Left renal cortex interstitium (tissue), 4 donors: ENCODE measurements at places on chromosomes 12 and 14. TPM values are rescaled to one million over a fixed set of nuclear protein-coding genes. Genes with fewer than 3 reads are reported as not detected.

- DNase-seq, result no peak
These were observed 66.6 kb downstream of the DIO3 start for GRCh38 chr14:101627915-101628262.

DNA sequence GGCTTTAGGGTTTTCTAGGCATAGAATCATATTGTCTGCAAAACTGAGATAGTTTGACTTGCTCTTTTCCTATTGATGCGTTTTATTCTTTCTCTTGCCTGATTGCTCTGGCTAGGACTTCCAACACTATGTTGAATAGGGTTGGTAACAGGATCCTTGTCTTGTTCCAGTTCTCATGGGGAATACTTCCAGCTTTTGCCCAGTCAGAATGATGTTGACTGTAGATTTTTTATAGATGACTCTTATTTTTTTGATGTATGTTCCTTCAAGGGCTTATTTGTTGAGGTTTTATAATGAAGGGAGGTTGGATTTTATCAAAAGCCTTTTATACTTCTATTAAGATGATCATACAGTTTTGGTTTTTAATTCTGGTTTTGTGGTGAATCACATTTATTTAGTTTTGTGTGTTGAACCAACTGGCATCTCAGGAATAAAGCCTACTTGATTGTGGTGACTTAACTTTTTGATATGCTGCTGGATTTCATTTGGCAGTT, 478.2 kb downstream of the TMEM117 start:
- DNase-seq, result no peak

DNA sequence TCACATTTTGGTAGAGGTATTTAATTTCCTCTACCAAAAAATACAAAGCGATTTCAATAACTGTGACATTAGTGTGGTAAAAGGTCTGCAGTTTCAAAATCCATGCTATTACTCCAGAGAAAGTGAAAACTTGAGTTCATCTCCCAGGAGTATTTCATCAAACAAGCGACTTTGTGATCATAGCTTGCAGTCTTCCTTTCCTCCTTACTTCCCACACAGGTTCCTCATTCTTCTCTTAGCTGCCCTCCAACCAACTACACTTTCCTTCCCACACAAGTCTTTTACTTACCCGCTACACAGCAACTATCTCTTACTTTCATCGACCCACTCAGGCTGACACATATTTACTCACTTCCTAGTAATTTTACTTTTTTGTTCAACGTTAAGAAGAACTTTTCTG, 413.4 kb upstream of the USP15 start:
- no peak for DNase-seq

DNA sequence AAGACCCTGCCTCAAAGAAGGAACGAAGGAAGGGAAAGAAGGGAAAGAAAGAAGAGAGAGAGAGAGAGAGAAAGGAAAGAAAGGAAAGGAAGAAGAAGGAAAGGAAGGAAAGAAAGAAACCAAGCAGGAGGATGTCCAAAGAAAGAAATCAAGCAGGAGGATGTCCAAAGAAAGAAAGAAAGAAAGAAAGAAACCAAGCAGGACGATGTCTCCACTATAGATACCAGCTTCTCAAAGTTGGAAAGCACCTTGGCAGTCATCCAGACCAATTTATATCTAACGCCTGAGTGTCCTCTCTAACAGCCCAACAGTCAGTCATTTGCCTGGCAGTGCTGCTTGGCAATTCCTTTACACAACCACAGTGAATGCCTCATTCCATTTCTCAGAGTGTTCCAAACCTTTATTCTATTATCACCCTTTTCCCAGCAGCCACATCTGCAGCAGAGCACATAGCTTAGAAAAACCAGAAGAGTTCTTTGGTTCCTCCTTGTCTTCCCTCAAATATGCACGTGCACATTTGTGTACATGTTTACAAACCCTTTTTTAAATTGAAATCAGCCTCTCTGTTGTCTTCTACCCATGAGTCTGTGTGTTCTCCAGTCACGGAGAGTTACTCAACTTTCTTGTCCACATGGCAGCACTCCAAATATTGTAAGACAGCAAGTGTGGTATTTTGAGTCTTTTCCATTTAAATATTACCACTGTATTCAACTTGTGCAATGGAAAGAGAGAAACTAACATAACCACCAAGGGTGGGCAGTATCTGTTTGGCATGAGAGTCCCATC, 138.4 kb downstream of the STXBP6 start:
- DNase-seq, result no peak

DNA sequence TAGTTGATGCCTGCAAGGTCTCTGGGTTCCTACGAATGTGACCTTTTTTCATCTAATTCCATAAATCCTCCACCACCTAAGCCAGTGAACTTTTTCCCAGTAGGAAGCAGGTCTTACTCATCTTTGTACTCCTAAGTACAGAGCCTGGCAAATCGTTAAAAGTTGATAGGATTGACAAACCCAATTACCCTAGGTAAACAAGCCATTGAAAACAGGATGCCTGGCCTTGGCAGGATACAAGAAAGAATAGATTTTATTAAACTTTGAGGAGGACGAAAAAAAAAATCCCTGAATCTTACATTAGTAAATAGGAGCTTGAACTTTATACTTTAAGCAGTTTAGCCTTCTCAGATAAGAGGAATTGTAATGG, 5.6 kb downstream of the TBPL2 start:
- DNase-seq, result no peak

- DNase-seq, result no peak
These were observed 29.7 kb downstream of the PRMT8 start for GRCh38 chr12:3520711-3521110.

DNA sequence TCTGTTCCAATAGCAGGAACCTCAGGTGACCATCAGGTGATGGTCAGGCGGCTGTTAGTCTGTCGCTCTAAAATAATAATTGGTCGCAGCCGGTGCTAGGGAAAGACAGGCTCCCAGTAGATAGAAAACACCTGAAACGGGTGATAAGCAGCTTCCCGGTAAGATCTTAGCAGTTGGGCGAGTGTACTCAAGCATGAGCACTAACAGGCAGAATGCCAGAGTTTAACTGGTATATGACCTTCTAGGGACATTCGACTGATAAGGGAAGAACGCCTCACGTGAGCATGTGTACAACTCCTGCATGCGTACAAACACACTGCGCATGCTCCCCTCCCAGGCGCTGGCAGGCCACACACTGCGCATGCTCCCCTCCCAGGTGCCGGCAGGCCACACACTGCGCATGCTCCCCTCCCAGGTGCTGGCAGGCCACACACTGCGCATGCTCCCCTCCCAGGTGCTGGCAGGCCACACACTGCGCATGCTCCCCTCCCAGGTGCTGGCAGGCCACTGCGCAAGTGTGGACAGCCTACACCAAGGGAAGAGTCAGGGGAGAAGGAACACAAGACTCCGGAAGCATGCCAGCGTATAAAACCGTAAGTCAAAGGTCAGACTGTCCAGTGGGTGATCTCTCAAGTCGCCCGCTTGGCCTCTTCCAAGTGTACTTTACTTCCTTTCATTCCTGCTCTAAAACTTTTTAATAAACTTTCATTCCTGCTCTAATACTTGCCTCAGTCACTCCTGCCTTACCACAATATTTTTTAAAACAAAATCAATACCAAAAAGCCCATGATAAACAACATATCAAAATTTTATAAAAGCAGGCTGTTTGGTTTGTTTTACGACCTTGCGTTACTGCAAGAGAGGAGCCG, 24.5 kb downstream of the GPRC5D start:
- DNase-seq, result no peak

- no peak for DNase-seq
These were observed 2.2 kb upstream of the NXPH4 start for GRCh38 chr12:57214398-57214781.

DNA sequence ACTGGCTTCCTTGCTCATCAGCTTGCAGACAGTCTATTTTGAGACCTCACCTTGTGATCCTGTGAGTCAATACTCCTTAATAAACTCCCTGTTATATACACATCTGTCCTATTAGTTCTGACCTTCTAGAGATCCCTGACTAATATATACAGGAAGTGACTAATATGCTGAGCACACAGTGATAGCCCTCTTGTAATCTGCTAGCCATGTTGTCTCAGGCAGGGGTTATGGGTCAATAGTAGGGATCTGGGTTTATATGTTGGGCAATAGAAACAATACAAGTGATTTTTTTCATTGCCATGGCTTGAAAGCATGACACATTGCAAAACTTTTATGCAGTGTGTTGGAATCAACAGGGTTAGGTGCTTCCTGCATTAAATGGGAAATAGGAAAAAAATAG, 562.2 kb downstream of the GALC start:
- no peak for DNase-seq

FBXW8 gene
- 23.3 TPM for polyA plus RNA-seq

LYSET gene
- polyA plus RNA-seq, result 36.3 TPM

ART4 gene
- 0.10 TPM for polyA plus RNA-seq

ATP6V1D gene
- polyA plus RNA-seq, result 151 TPM

RABGGTA gene
- 21.7 TPM for polyA plus RNA-seq

CBLN3 gene
- polyA plus RNA-seq, result 3.0 TPM

RERG gene
- 34.2 TPM for polyA plus RNA-seq

SLC4A8 gene
- 5.1 TPM for polyA plus RNA-seq

TMEM263 gene
- polyA plus RNA-seq, result 85.1 TPM
